ENCODE measurements at places on chromosomes 3 and 15.

DNA sequence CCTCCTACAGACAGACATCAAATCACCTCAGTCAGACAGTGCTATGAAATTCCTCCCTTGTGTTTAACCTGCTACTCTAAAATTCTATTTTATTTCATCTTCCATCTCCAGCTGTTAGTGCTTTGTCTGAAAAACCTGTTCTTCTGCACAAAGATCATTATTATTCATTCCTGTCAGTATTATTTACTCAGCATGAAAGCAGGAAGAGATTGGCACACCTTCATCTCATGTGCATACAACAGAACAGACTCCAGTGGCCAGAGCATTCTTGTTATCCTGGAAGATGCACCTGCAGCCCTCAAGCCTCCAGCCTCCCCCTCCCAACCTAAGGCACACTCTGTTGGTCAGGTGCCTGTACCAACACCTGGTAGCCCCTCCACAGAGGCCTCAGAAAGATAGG lies 1.8 kb upstream of the ROPN1B start:
- DNase-seq, result no peak

DNA sequence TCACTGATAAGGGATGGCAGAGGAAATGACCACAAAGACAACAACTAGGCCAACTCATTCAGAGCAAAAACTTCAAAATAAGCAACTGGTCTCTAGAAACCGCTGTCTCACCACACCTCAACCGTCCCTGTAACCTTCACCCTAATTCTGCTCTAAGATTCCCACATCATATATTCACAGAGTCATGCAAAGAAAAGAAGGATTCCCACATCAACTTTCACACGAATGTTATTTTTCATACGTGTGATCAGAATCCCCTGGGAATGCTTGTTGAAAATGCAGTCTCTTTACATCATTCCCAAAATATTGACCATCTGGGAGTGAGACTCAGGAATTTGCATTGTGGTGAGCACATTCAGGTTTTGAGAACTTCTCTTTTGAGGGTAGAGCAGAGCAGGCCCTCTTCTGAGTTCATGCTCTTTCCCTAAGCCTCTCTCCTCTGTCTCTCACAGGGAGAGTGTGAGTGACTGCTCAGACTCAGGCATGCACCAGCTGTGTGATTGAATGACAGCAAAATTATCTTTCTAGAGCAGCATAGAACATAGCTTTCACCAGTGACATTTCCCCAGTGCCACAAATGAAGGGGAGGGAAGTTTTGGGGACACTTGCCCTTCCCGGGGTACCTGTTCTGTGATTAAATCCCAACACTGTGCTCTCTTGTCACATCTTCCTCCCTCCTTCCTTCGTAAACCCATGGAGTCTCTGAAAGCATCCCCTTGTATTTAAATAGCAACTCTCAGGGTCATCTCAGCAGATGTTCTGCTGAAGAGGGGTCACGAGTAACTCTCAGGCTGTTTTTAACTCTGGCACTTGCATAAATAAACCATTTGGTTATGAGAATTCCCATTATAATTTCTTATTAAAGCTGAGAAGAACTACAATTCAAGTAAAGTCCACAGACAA lies 170.9 kb downstream of the PLCL2 start:
- DNase-seq, result no peak

DNA sequence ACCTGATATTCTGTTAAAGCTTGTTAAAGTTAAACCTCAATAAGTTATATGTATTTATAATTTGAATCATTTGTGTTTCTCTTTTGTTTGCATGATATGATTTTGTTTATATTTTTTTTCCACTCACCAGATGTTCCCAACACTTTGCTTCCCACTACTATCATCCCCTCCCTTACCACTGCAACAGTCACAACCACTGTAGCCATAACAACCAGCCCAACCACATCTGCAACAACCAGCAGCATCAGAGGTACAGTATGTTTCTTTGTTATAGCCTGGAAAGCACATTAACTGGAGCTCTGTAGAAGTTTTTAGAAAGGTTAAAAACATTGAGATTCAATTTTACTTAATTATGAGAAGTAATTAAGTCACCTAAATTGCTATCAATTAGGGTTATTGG lies 1011.9 kb downstream of the VGLL3 start:
- no peak for DNase-seq

DNA sequence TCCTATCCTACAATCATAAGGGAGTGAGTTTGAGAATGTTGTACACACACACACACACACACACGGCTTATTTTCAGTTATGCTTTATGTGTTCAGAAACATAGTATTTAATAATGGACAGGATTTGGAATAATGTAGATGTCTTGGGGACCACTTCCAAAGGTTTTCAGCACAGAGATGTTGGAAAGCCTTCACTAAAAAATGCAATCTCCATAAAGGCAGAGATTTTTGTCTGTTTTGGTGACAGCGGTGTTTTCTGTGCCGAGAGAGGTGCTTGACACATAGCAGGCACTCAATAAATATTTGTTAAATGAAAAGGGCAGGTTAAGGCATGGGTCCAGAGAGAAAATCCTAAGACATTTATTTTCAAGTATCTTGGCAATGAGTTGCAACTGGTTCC lies 428.2 kb upstream of the RGMA start:
- no peak for DNase-seq

GRCh38 chr3:112476346-112476745 lies 22.9 kb downstream of the BTLA start:
- no peak for DNase-seq

DNA sequence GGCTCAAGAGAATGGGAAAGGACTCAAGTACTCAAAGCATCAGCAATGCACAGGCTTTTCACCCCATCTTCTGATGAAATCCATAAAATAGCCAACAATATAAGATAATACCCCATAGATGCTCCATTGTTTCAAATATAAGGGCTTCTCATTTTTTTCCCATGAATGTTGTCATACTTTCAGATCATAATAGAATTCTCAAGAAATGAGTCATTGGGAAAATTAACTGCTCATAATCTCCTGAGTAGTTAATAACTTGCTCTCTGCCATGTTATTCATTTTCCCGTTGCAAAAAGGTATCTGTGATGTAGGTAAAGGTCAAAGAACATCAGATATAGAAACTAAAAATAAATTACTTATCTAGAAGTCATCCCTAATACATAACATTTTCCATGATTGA lies 121.9 kb downstream of the NSUN3 start:
- DNase-seq, result no peak

- DNase-seq, result no peak
Measured at GRCh38 chr3:124780356-124780755, 50.1 kb downstream of the UMPS start.

- DNase-seq, result no peak
Measured at GRCh38 chr15:36896949-36897348, 203.4 kb downstream of the MEIS2 start.
